Psoas muscle (tissue), 8 donors: ENCODE measurements at places on chromosomes 12 and 14. TPM values are rescaled to one million over a fixed set of nuclear protein-coding genes. Genes with fewer than 3 reads are reported as not detected.

Gene LALBA
- total RNA-seq, result not detected

Gene ABHD12B
- total RNA-seq, result not detected

Gene LEMD3
- 10.4 TPM for total RNA-seq

Gene CFAP73
- total RNA-seq, result not detected

Gene ZC2HC1C
- total RNA-seq, result 2.6 TPM

Gene FKBP4
- 81.2 TPM for total RNA-seq

Gene GARIN6
- total RNA-seq, result not detected

Gene DHRS2
- not detected for total RNA-seq

Gene RNASE3
- not detected for total RNA-seq

Gene AGAP2
- 9.6 TPM for total RNA-seq

Gene ANKRD33
- total RNA-seq, result not detected

Gene SOCS2
- total RNA-seq, result 7.6 TPM

Gene APOLD1
- 10.1 TPM for total RNA-seq

DNA sequence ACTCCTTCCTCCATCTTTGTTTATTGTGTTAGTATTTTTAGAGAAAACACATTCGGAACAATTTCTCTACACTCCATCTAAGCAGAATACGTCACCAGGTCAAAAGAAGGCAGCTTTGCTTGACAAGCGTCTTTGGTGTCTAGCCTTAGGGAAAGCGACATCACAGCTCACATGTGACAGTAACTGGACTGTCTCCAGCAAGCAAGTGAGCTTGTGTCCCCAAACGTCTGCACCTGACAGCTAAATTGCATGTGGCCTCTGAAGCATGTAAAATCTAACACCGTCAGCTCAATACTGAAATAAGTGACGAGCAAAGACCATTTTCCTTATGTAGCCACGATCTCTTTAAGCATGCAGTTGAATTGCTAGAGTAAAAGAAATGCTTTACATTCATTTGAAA lies 509.8 kb downstream of the GLT1D1 start:
- DNase-seq, result no peak

- no peak for DNase-seq
Observed at GRCh38 chr14:50797250-50798047, 33.5 kb downstream of the NIN start.

- DNase-seq, result no peak
Observed at GRCh38 chr12:78674311-78675090, 190.1 kb upstream of the SYT1 start.

- DNase-seq, result peak; percentile 73
Observed at GRCh38 chr12:124916374-124917134, 2.1 kb upstream of the UBC start.

- no peak for DNase-seq
Observed at GRCh38 chr12:48961331-48961730, 4.0 kb upstream of the ARF3 start.

DNA sequence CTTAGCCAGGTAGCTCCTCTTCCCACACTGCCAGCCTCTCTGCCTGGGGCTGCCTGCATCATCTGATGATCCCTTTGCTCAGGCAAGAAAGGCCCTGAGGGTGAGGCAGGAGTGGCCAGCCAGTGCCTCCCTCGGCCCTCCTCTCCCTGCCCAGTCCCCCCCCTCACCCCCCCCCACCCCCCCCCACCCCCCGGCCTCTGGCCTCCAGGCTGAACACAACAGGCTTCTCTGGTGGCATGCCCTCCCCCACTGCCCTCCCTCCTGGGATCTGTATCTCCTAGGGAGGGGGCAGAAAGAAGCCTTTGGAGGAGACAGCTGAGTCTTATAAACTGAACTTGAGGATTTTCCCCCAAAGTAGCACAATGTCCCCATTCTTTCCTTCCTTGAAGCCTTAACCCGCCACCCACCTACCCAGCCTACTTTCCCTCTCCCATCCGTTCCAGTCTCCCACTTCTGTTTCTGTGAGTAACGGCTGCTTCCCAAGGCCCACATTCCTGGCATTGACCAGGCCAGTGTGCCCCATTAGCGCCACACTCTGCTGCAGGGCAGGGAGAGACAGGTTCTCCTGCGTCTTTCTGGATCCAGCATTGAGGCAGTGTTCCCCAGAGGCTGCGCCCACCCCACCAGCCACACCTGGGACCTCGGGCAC lies 82.1 kb downstream of the B4GALNT3 start:
- no peak for DNase-seq

- no peak for DNase-seq
Observed at GRCh38 chr12:108832730-108833354, 24.5 kb downstream of the SSH1 start.

- no peak for DNase-seq
Observed at GRCh38 chr12:46237371-46238045, 31.3 kb downstream of the SLC38A1 start.

GRCh38 chr14:56126637-56126913 lies 8.4 kb downstream of the PELI2 start:
- no peak for DNase-seq

DNA sequence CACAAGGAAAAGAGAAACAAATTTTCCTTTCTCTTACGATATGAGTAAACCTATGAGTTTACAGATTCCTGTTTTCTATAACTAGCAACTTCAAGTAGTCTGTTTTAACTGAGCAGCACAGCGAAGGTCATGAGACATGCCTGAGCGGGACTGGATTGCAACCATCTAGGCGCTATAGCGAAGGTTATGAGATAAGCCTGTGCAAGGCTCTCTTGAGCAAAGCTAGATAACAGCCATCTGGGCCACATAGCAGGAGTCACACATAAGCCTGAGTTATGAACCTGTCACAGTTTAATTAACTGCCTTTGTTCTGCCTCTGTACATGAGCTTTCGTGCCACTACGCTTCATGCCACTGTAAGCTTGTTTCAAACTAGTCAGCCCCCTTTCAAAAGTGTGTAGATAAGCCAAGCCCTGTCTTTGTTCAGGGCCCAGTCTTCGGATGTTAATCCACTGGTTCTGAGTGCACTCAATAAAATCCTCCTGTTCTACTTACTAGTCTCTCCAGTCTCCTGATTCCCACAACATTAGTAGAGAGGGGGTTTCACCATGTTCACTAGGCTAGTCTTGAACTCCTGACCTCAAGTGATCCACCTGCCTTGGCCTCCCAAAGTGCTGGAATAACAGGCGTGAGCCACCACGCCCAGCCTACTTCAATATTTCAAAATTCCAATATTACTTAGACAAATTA lies 47.1 kb downstream of the SEC23A start:
- DNase-seq, result no peak

DNA sequence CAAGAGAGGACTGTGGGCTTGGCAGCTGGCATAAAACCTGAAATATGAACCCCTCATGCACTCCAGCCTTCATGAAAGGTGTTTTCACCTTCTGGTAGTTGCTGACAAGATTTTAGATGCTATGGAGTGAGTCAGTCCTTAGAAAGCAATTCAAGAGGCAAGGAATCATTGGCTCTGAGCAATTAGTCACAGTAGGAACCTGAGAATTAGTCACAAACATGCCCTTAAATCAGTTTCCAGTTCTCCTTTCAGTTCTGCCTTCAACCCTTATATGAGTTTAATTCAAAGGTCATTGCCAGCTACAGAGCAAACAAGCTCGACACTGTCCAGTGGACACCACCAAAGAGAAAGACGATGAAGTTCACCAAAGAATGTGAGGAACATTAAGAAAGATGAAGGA lies 472.3 kb downstream of the GLT1D1 start:
- DNase-seq, result no peak

GRCh38 chr14:73477618-73478266 lies 13.0 kb upstream of the RIOX1 start:
- DNase-seq, result no peak

- no peak for DNase-seq
Observed at GRCh38 chr14:61472011-61472672, 150.8 kb downstream of the PRKCH start.

- DNase-seq, result no peak
Observed at GRCh38 chr12:97335115-97335514, 127.5 kb upstream of the RMST start.

- no peak for DNase-seq
Observed at GRCh38 chr12:88698471-88698870, 118.2 kb upstream of the KITLG start.

DNA sequence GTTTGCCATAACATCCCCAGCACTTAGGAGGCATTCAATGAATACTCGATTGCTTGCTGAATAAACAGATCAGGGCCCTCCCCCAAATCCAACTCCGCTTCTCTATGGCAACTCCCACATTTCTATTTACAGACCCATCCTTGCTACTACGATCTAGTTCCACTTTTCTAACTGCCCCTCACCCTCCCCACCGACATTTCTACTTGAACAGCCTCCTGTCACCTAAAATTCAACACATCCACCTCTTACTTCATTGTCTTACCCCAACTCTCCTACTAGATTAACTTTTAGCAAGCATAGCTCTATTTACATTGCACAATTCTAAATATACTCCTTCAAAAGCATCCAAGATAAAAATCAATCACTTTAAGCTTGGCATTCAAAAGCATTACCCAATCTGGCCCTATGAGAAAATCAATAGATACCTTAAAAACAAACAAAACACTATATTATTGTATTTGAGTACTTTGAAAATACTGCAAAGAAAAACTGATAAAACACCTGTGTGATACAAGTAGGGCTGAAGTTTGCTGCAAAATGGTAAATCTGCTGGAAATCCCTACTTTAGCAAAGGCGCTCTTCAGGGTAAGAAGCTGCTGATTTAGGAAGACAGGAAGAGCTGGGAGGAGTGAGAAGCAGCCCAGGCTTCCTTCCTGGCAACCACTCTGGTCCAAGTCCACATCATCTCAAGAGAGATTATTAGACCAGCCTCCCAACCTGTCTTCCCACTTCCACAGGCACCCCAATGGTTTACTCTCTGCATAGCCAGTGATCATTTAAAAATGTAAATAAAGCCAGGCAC lies 96.4 kb downstream of the HECTD4 start:
- DNase-seq, result no peak

- DNase-seq, result no peak
Observed at GRCh38 chr14:75274899-75275569, 3.6 kb upstream of the FOS start.

DNA sequence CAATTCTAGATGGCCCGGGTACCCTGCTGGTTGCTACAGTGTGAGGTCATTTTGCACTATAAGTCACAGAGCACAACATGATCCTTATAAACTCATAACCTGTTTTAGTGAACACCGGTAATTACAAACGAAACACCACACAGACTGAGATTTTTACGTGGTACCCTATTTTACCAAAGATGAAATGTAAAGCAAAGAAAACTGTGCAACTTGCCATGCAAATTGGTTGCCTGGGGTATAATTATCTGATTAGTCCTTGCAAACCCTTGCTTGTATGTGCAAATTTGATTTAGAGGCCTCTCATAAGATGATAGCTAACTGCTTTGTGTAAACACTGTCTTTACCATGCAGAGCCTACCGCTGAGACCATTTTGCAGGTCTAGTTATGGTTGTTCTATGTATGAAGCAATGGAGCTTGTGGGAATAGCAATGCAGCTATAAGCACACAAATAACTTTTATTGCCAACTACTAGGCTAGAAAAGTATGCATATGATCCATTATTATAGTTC lies 372.1 kb upstream of the FAR2 start:
- DNase-seq, result no peak

- no peak for DNase-seq
Observed at GRCh38 chr14:81268016-81268416, 47.3 kb upstream of the GTF2A1 start.

DNA sequence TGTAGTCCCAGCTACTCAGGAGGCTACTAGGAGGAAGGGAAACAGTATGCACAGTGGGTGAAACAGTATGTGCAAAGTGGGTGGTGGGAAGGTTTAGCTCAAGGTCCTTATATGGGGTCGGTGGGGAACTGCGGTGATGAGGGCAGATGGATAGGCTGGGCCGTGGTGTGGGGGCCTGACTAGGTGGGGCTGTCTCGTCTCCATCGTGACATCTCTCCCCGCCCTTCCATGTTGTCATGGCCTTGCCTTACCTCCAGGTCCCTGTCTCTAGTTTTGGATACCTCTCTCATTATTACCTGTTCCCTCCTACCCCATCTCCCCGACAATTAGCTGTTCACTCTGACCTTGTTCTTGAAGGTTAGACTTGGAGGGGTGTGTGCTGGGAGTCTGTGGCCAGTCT lies 4.4 kb upstream of the NR4A1 start:
- no peak for DNase-seq

- no peak for DNase-seq
Observed at GRCh38 chr14:76280221-76280620, 95.7 kb upstream of the ESRRB start.

DNA sequence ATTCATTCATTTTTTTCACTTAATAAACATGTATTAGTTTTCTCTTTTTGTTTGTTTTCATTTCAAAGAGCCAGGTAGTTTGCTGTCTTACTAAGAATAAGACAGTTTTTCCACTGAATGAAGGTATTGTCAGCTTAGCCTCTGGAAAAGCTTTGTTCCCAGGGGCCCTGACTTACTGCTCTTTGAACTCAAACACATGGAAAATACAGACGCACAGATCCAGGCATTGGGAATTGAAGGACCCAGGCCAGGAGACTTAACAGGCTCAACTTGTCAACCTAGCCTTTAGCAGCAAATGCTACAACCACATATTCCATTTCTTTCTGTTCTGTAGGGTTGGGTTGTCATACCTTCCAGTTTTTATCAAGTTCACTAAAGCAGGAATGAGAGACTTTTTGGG lies 38.5 kb upstream of the SLCO1C1 start:
- no peak for DNase-seq

DNA sequence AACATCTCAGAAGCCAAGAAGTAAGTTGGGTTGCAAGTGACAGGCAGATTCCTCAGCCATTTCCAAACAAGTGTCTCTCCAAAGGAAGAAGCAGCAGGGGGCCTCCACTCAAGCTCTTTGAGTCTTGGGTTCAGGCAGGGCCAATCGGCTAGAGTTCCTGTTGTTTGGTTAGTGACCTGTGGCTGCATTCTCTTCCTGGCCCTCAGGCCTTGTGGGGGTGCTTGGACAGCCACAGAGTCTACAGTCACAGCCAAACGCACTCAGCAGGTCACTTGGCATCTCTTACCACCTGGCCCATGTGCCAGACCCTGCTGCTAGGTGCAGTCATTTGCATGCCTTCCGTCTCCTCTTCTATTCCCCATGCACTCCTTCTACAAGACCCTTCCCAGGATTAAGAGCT lies 353.9 kb downstream of the GRIN2B start:
- no peak for DNase-seq

- DNase-seq, result no peak
Observed at GRCh38 chr12:116808113-116809105, 70.3 kb downstream of the RNFT2 start.

GRCh38 chr14:26589925-26590324 lies 7.9 kb downstream of the NOVA1 start:
- no peak for DNase-seq
